NCI-H1694 treated with DMSO at 0.1 percent for 48 hours (cell line): ENCODE measurements at places on chromosomes 12 and 14.

GRCh38 chr12:46395388-46395787, 22.8 kb upstream of the SLC38A2 start:
- no peak for DNase-seq

DNA sequence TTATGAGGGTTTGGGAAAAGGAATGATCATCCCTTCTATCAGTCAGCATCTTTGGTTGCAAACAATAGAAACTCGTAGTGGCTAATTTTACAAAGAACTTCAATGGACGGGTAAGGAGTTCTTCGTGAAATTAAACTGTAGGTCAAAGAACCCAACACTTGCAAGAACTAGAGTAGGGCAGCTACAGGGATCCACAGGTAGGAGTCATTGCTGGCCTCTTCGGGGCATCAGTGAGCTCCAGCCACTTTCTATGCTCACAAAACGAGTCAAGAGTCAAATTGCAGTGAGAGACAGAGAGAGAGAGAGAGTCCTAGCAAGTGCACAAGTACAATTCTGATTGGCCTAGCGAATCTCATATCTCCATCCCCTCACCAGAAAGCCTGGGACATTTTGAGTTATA, 29.9 kb upstream of the OTX2 start:
- no peak for DNase-seq

- DNase-seq, result no peak
Observed at GRCh38 chr12:126346087-126346486, 1280.9 kb downstream of the AACS start.

GRCh38 chr12:109726511-109727038, 12.9 kb downstream of the FAM222A start:
- DNase-seq, result no peak

DNA sequence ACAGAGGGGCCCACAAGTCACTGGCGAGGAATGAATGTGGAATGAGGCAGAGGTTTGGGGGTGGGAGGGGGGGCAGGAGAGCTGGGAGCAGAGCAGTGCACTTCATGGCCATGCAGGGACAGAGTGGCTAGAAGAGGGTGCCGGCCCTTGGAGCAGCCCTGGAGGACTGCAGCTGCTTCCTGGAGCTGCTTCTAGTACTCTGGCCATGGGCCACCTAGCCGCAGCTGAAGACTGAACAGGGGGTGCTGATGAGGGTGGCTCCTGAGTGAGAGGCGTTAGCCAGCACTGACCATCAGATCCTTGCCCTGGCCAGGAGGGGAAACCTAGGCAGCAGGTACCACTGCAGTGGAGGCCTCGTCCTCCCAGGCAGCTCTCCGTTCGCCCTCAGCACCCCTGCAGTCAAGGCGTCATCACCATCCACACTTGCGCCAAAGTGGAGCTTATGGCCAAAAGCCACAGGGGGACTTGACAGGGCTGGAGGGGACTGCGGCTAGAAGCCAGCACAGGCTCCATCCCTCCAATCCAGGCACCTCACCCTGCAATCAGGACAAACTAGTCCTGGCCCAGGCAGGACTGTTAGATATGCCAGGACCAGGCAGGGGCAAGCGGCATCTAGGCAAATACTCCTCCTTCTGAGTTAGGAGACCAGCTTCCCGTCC, 16.4 kb downstream of the OTUB2 start:
- DNase-seq, result no peak

DNA sequence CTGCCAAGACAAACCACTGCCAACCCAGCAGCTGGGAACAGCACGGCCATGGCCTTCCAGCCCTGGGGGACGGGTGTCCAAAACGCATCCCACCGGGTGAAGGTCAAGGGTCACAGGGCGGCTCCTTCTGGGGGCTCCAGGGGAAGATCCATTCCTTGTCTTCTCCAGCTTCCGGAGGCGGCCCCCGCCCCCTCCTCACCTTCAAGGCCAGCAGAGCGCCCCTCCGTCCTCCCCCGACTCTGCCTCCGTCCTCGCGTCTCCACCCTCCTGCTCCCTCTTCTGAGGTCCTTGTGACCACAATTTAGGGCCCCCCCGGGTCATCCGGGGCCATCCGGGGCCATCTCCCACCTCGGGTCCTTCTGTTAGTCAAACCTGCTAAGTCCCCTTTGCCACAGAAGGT, 3.9 kb upstream of the NUDT14 start:
- no peak for DNase-seq

- no peak for DNase-seq
Observed at GRCh38 chr14:95237958-95238340, 80.6 kb upstream of the DICER1 start.

DNA sequence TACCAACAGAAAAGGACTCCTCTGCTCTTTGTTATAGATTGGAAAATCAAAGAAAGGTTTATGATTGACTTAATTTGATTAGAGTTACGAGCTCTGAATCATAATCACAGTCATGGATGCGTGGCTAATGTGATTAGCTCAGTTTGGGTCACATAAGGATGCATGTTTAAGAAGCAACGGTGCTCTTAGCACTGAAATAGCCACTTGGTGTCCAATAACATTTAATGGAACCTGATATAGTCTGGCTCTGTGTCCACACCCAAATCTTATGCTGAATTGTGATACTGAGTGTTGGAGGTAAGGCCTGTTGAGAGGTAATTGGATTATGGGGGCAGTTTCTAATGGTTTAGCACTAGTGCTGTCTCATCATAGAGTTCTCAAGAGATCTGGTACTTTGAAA, 501.6 kb downstream of the SLC6A15 start:
- no peak for DNase-seq

GRCh38 chr14:96130854-96131253, 73.8 kb upstream of the BDKRB2 start:
- DNase-seq, result no peak
